Stimulated activated naive CD8-positive, alpha-beta T cell treated with anti-CD3 and anti-CD28 coated beads, Interleukin-15, Interleukin-2, amounts not matched to agents 100 U/mL and 50 U/mL, for 24 hours (primary cell): ENCODE measurements at places on chromosomes 2 and 18.

DNA sequence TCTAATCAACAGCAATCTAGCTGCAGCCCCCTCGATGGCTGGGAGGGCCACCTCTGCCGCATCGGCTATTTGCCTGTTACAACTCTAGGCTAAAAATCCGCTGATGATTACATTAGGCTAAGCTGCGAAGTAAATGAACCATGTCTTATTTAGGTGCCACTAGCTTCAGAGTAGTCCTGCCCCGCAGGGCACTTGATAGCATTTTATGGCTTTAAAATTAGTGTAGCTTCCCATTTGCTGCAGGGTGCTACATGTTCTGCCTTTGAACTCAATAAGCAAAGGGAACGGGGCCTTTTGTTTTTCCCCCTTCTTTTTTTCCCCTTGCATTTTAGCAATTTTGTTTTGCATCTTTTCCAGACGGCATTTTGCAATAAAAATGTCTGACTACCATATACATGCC lies 270.2 kb downstream of the GBX2 start:
- DNase-seq: no peak

GRCh38 chr2:63648632-63649031 lies 59.9 kb downstream of the MDH1 start:
- DNase-seq: no peak

DNA sequence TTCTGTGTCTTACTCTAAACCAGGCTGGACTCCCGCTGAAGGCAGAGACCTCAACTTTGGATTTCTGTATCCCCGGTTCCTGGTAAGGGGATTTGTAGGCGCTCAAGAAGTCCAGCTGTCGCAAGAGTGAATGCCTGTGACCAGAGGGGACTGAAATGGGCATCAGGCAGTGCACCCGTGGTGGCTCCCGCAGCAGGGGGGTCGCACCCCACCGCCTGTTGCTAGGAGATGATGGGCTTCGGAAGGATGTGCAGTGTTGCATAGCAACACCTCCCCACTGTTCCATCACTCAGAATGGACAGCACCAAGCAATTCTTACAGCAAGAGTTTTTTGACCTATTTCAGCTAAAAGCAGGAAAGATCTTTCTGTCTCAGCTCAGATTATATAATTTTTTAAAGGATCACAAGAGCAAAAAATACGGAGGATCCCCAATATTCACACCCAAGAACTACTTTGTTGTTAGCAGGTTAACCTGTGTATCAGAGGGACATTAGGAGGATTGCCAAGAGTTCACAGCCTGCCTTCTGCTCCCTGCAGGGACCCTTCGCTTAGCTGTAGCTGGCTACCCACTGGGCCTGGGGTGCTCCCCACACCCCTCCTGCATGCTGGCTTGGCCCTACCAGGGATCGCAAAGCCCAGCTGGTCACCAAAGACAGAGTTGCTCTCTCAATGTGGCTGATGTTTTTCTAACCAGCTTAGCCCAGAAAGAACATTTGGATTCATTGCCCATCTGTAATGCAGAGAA lies 63.8 kb downstream of the SOWAHC start:
- DNase-seq: no peak

- peak; percentile 35 for DNase-seq
Observed at GRCh38 chr2:12412898-12413305, 303.8 kb upstream of the TRIB2 start.

- no peak for DNase-seq
Observed at GRCh38 chr2:124702777-124703176, 677.7 kb downstream of the CNTNAP5 start.

- no peak for DNase-seq
Observed at GRCh38 chr2:169136885-169137534, 67.6 kb downstream of the DHRS9 start.

DNA sequence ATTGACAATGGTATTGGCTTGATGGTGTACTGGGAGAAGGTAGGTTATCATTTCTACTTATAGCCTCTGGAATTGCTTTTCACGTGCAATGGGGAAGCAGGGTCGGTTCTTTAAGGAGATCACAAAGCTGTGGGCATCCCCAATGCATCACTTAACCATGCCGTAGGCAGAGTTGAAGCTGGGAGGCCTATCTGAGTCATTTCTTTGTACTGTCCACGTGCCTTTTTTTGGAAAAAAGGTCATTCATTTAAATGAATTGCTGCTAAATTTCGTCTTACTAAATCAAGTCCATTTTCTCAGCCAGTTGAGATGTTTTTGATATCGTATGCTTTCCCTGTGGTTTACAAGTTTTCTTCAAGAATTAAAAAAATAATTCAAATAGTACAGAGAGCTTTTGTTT lies 17.2 kb upstream of the GYPC start:
- no peak for DNase-seq

- no peak for DNase-seq
Observed at GRCh38 chr2:48414980-48415835, 114.7 kb upstream of the STON1 start.

GRCh38 chr18:51425475-51425874 lies 228.0 kb upstream of the MEX3C start:
- peak; percentile 4 for DNase-seq

- DNase-seq: no peak
Observed at GRCh38 chr18:1383465-1383864, 478.8 kb downstream of the ADCYAP1 start.

DNA sequence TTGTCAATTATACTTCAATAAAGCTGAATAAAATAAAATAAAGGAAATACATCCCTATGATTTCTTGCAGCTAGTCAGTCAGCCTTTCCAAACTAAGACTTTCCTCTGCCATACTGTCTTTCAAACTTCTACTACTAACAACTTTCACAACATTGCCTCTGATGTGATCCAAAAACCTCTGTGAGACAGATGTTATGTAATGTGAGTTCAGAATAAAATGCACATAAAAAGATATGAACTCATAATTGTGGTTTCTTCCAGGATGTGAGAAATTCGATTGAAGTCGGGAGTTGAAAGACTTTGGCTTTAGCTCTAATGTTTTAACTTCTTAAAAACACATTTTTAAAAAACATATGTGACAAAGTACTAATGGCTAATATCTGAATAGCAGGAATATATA lies 98.7 kb downstream of the PIGN start:
- DNase-seq: no peak

- DNase-seq: no peak
Observed at GRCh38 chr2:45869165-45869501, 217.7 kb downstream of the PRKCE start.

DNA sequence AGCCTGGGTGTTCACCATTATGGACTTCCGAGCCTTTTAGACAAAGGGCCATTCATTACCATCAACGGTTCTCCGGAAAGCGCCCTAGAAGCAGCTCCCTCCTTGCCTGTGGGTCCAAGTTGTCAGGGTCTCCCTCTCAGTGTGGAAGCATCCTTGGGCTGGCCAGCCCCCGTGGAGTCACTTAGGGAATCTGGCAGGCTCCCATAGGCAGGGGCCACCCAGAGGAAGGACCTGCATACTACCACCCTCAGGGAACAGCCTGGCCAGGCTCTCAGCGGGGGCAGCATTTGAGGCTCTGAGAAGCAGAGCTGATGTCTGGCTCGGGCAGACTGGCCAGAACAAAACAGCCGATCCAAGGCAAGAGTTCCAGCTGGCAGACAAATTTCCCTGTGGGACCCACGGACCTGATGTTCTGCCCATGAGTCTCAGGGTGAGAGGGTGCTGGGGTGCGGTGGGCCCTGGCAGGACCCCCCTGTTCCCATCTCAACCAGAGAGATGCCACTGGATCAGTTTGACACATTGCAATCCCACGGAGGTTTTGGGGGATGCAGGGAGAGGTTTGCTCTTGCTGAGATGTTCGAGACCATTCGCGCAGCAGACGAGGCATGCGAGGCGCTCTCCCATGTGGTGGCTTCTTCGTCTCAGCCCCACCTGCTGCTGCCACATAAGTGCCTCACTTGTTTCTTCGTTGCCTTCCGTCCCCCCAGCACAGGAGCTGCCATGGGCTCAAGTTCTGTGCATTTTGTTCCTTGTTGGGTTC lies 56.9 kb downstream of the ACKR3 start:
- DNase-seq: no peak

DNA sequence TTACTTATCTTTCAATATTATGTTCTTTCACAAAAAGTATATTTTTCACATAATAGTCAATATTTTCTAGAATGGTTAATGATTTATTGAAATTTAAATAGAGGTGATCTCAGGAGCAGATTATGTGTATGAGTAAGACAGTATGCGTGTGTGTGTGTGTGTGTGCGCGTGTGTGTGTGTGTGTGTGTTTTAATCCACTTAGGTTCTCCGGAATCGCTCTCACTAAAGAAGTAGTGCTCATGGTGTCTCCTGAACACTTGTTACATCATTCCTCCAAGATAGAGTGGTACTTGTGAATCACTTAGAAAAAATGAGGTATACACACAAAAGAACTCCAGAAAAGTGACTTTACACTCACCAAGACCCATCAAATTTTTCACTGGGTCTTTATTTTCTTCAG lies 91.0 kb upstream of the KCNH7 start:
- DNase-seq: no peak

- DNase-seq: no peak
Observed at GRCh38 chr2:234869969-234870368, 81.8 kb upstream of the SH3BP4 start.

GRCh38 chr2:17476830-17477229 lies 41.4 kb downstream of the RAD51AP2 start:
- DNase-seq: no peak

DNA sequence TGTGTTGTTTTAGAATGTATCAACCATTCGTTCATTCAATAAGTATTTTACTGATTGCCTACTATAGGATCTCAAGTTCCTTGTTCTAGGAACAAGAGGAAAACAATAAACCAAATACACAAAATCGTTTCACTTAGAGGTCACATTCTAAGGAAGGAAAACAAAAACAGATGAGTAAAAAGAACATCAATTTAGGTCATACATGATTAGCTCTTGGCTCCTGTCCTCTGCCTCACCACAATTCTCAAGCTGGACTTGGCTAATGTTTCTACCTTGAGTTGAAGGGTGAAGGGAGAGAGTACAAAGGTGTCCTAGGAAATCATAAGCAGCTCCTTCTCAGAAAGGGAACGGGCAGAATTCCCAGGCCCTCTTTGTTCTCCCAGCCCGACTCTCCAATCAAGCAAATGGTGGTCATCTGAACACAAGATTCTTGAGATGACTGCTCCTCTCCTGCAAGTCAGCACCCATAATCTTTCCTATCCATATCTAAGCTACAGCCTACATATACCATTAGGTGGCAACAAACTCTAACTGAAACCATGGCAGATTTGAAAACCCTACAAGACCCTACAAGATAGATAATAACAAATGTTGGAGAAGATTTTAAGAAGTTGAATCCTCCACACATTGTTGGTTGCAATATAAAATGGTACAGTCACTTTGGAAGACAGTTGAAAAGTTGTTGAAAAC lies 76.0 kb downstream of the CBLN2 start:
- DNase-seq: no peak

GRCh38 chr2:145725876-145726275 lies 1206.0 kb upstream of the ZEB2 start:
- no peak for DNase-seq

GRCh38 chr2:54903736-54904554 lies 146.3 kb downstream of the RTN4 start:
- DNase-seq: peak; percentile 61

GRCh38 chr2:70830366-70830765 lies 5.2 kb downstream of the CD207 start:
- no peak for DNase-seq

GRCh38 chr2:234249873-234250272 lies 199.4 kb downstream of the SPP2 start:
- DNase-seq: no peak

GRCh38 chr2:85163675-85164074 lies 30.5 kb downstream of the TCF7L1 start:
- no peak for DNase-seq
